Activated naive CD4-positive, alpha-beta T cell treated with anti-CD3 and anti-CD28 coated beads, Interleukin-2, amount 50 U/mL, for 16 hours (primary cell): ENCODE measurements at places on chromosomes 1 and 21.

- no peak for DNase-seq
Observed at GRCh38 chr1:33721301-33721815, 142.5 kb upstream of the HMGB4 start.

DNA sequence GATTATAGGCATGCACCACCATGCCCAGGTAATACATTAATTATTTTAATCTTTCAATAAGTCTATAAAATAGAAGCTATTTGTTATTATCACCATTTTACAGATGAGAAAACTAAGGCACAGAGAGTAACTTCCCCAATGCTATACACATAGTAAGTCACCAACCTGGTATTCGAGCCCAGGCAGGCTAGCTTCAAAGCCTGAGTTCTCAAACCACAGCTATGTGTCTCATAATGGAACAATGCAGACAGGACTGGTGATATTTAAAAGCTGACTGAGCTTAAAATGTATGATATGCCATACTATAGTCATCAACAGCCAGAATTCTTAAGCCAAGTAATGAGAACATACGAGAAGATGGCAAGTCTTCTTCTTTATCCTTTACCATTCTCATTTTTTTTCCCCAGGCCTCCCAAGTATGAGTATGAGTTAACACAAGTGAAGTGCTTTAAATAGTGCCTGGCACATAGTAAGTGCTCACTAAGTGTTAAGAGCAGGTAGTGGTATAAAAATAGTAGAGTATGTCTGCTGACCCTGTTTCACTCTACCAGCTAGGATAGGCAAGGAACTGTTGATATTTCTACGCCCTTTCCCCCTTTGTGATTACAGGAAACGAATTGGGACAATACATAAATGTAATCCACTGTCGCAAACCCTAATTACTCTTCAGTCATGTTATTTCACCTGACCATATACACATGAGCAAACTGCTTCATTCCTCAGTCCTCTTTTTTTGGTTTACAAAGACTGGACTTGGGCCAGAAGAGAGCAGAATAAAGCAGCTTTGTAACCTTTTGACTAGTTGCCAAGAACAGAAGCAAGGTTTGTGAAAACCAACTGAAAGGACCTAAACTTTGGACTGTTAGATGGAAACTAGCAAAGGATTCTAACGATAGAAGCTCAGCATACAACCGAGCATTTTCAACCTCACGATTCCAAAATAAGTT, 9.5 kb downstream of the EYA3 start:
- no peak for DNase-seq

- DNase-seq = no peak
Observed at GRCh38 chr1:41354956-41355355, 6.3 kb upstream of the FOXO6 start.

DNA sequence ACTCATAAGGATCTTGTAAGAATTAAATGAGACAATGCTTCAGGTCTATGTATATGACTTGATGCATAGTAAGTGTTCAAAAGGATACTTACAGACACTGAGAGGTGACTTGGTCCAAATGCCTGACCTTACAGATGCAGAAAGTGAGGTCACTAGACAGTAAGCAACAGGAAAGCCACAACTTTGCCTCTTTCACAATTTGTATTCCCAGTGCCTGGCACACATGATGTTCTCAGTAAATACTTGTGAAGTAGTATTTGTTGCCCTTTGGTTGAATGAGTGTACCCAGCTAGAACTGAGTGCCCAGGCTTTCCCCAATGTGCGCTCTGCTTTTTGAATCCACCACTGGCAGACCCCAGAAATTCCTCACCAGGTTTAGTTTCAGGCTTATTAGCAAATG, 105.1 kb downstream of the BEND5 start:
- DNase-seq = no peak

DNA sequence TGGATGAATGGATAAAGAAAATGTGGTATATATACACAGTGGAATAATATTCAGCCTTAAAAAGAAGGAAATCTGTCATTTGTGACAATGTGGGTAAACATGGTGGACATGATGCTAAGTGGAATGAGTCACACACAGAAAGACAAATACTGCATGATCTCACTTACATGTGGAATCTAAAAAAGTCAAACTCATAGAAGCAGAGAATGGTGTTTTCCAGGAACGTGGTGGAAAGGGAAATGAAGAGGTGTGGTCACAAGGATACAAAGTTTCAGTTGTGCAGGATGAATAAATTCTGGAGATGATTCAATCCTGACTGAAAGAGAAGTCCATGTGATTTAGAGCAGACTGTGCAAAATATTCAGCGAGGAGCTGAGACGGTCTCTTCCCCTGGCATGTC, 56.6 kb downstream of the RYR2 start:
- no peak for DNase-seq

GRCh38 chr1:110164725-110165350, 14.5 kb downstream of the SLC6A17 start:
- no peak for DNase-seq

GRCh38 chr1:168673974-168674683, 54.9 kb downstream of the DPT start:
- no peak for DNase-seq

GRCh38 chr1:13483946-13484345, 29.9 kb downstream of the LRRC38 start:
- no peak for DNase-seq

DNA sequence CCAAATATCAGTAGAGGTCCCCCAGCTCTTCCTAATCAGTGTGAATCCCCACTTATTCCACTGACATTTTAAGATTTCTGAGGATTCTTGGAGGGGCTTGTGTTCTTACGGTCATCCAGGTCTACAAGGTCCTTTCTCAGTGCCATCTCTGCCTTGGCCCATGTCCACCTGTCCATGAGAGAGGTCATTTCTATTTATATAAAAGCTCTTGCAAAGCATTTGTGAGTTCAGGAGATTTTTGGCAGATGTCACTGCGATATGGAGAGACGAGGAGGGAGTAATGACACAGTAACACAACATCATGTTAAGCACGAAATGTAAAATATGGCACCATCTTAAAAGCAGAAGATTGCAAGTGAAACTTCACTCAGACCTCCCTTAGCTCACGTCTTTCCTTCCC, 144.6 kb upstream of the NFIA start:
- no peak for DNase-seq

- DNase-seq = no peak
Observed at GRCh38 chr1:224438989-224439388, 4.4 kb upstream of the WDR26 start.

GRCh38 chr1:180800945-180801344, 111.8 kb upstream of the KIAA1614 start:
- no peak for DNase-seq

DNA sequence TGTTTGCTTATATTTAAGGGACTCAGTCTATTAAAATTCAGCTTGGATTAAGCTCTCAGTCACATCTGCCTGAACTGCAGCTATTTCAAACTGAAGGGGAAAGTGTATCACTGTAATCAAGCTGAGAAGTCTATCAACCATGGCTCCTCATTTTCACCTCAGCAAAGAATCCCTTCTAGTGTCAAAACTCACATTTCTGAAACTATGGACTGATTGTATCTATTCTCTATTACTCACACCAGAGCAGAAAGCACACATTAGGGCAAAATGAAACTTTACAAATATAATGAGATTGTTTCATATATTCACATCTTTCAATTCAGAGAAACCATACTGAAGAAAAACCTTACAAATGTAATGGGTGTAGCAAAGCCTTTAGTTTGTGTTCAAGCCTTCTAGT, 14.6 kb upstream of the C1orf146 start:
- no peak for DNase-seq

- no peak for DNase-seq
Observed at GRCh38 chr1:225654688-225655508, 2.0 kb upstream of the ENAH start.

DNA sequence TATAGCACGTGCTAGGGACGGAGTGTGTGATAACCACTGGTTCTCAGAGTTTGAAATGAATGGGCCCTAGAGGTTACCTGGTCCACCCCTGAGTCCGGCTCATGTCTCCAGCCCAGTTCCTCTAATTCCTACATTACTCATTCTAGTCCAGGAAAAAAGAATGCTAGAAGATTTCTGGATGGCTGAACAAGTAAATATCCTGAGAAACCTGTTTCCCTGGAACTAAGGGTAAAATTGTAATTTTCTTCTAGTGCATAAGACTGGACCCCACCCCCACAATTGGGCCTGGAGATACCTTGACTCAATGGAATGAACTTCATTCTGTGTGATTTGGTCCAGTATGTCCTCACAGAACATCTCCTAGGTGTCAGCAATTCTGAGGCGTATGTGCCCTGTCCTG, 208.4 kb downstream of the TRABD2B start:
- no peak for DNase-seq

DNA sequence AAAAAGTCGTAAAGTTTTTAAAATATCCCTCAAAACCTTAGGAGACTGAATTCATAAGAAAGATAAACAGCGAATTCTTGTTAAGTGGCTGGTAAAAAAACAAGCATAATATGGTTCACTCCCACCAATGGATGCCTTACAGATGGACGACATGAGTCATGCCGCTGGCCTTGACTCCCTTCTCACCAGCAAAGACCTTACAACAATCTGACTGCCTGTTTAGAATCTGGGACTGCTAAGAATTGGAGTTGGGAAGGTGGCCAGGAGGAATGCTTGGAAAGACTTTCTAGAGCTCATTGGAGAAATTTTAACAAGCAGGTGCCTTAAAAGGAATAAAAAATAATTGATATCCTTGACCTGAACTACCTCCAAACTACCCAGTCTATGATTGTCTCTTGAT, 206.9 kb upstream of the FMN2 start:
- no peak for DNase-seq

GRCh38 chr1:35851132-35851869, 31.7 kb upstream of the AGO1 start:
- no peak for DNase-seq

DNA sequence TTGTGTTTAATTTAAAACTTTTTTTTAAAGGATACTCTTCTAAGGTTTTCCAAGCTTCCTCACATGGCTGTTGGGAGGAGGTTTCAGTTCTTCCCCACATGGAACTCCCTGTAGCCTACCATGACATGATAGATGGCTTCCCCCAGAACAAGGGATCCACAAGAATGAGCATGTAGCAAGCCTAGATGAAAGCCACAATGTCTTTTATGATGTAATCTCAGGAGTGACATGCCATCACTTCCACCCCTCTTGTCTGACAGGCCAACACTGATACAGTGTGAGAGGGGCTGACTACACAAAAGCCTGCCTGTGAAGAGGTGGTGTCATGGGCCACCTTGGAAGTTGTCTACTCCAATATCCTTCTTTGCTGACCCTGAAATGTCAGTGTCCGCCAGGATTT, 32.0 kb downstream of the CD34 start:
- DNase-seq = no peak

GRCh38 chr1:71312545-71312944, 231.7 kb upstream of the ZRANB2 start:
- no peak for DNase-seq

- DNase-seq = no peak
Observed at GRCh38 chr1:63674865-63675419, 81.7 kb downstream of the PGM1 start.

GRCh38 chr1:37159102-37159501, 124.8 kb upstream of the GRIK3 start:
- no peak for DNase-seq

DNA sequence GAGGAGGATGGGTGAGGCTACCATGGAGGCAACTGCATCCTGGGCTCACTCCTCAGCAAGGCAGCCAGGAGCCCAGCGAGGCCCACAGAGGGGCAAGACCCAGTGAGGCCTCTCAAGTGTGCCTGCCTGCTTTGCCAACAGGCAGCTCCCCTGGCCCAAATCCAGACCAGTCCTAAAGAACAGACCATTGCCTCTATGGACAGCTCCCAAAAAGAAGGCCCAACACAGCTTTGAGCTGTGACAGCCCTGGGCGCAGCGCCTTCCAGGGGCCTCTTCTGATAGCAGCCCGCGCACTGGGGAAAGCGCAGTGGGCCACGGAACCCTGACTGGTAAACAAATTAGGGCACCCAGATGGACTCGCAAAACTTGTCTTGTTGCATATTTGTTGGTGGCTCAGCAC, 25.5 kb downstream of the C1orf198 start:
- DNase-seq = no peak

GRCh38 chr1:15953791-15954241, 22.1 kb downstream of the ZBTB17 start:
- DNase-seq = no peak

GRCh38 chr21:35405981-35406380, 356.9 kb upstream of the RUNX1 start:
- no peak for DNase-seq

DNA sequence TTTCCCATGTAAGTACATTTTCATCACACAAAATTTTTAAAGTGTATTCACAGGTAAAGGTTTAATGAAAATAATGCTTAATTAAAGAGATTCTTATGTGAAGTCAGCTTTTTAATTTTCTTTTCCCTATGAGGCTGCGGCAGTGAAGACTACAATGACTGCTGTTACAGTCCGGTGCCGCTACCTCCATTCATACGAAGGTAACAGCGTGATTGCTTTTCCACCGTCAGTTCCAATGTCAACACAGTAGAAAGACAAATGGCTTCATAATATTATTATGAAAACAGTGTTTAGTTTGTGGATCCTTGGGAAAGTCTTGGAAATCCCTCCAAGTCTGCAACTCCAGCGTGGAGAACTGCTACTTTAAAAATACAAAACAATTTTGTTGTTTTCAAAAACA, 254.9 kb upstream of the NRIP1 start:
- DNase-seq = no peak

DNA sequence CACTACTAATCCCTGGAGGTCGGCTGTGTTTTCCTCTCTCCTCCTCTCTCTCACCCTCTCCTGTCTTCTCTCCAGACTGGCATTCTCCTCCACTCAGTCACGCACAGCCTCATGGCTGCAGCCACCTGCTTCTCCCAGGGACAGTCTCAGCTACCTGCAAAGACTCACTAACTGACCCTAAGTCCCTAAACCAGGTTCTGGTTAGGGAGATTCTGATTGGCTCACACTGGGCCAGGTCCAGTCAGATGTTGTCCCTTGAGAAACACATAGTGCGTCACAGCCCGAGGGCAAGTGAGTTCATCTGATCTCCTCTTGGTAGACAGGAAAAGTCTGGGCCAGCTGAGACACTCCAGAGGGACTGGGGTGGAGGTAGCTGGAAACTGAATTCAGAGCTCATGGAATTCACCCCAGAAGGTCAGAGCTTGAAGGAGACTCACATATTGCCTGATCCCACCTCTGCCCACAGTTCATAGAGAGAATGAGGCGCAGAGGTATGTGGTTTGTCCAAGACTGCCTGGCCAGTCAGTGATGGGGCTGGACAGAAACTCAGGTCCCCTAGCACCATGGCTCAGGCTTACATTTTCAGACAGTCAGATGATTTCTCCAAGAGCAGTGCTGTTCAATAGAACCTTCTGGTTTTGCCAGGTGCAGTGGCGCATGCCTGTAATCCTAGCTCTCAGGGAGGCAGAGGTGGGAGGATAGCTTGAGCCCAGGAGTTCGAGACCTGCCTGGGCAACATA, 40.4 kb upstream of the RPL11 start:
- no peak for DNase-seq
